ENCODE measurements at places on chromosomes 2 and 18.

- DNase-seq: no peak
Measured at GRCh38 chr2:233655043-233655442, 16.7 kb upstream of the UGT1A9 start.

GRCh38 chr2:108364676-108365297 lies 13.0 kb upstream of the SULT1C4 start:
- DNase-seq: no peak

DNA sequence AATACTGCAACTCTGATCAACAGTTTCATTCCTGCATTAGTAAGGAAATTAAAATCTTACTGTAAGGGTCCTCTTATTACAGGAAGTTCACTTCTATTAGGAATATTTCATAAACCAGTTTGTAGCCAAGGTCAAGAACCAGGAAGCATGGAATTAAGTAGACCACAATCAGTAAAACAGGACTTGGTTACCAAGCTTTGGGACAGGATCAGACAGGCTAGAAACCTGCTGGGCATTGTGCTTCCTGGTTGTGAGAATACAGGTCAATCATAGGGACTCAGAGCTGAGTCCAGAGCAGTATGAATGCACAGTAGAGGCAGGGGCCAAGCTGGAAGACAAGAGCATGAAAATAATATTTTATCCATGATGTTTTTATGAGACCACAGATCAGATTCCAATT lies 248.0 kb downstream of the IKZF2 start:
- DNase-seq: no peak

- no peak for DNase-seq
Measured at GRCh38 chr18:23683671-23684070, 5.6 kb upstream of the LAMA3 start.

- no peak for DNase-seq
Measured at GRCh38 chr2:43777306-43777926, 3.6 kb downstream of the DYNC2LI1 start.

DNA sequence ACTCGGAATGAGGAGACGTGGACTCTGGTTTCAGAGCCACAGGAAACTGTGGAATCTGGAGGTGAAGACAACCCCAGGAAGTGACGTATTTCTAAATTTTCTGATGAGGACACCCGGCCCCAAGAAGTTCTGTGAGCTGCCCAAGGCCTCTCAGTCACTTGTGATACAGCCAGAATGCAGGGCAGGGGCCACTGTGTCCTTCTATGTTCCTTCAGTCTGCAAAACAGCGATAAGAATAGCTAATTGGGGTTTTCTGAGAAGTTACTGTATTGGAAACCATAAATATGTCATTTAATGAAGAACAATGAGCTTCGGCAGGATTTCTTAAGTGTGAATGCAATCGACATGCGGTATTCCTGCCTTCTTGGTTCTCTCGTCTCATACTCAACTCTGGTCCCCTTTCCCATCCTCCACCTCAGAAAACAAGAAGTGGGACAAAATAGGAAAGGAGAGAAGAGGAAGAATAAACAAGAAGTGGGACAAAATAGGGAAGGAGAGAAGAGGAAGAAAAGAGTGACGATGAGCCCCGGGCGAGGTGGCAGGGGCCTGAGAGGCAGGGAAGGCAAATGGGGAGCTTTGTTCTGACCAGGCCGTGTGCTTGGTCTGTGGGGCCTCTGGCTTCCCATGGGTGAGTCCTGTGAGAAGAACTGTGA lies 282.0 kb upstream of the REV1 start:
- DNase-seq: peak; percentile 21

DNA sequence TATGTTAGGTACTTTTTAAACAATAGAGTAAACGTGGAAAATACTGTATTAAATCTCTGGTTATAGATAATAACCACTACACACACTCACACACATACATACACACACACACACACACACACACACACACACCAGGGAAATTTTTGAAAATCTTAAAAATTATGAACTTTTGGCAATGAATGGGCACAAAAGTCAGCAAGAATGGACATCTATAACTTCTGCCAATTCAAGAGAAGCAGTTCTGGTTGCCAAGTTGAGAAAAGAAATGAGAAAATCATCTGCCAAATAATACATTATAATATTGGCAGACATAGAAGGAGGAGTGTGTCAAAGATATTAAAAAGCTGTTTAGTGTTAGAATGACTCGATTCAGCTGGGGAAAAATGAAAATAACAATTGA lies 42.9 kb upstream of the TMEM178A start:
- DNase-seq: no peak

GRCh38 chr2:173982918-173983317 lies 17.7 kb upstream of the SP3 start:
- no peak for DNase-seq
